ENCODE measurements at places on chromosomes 2 and 18. TPM values are rescaled to one million over a fixed set of nuclear protein-coding genes. Genes with fewer than 3 reads are reported as not detected.

GRCh38 chr2:149871091-149871885 lies 283.7 kb upstream of the MMADHC start:
- no peaks in the 10 kb centered on the region for H3K4me1 ChIP-seq
- H3K27ac ChIP-seq, result no peak overlapping the region
- no peaks in the 10 kb centered on the region for H3K36me3 ChIP-seq

The ANKRD23 gene
- total RNA-seq, result 1.7 TPM

- H3K36me3 ChIP-seq, result no peaks in the 10 kb centered on the region
- H3K4me3 ChIP-seq, result no peak overlapping the region
- no peak for DNase-seq
- no peak overlapping the region for H3K27ac ChIP-seq
- no peaks in the 10 kb centered on the region for H3K4me1 ChIP-seq
- H3K27me3 ChIP-seq, result no peaks in the 10 kb centered on the region
Observed at GRCh38 chr2:236526455-236527158, 43.0 kb upstream of the ACKR3 start.

- H3K4me1 ChIP-seq, result no peaks in the 10 kb centered on the region
- H3K4me3 ChIP-seq, result no peak overlapping the region
- DNase-seq, result no peak
- no peak overlapping the region for H3K27ac ChIP-seq
- no peaks in the 10 kb centered on the region for H3K36me3 ChIP-seq
- no peaks in the 10 kb centered on the region for H3K27me3 ChIP-seq
Observed at GRCh38 chr2:33392366-33392765, 84.1 kb upstream of the RASGRP3 start.

DNA sequence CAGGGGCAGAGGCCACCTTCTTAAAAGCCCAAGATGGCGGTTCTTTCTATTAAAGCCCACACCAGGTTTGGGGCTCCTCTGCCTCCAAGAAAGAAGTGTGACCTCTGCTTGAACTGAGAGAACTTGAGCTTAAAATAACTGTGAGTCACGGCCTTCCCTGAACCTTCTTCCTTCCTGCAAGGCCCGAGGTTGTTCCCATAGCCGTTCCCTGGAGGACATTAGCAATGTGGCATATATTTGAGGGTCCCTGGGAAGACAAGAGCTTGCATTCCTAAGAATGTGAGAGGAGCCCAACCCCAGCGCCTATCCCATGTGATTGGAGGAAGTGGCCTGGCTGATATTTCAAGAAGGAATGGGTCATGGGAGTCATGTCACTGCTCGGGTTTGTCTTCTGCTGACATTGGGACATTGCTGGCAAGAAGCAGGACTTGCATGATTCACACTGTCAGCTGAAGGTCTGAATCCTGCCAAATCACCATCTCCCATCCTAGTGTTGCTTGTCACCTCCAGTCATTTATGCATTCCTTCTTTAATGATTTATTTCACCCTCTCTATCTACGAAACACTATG lies 168.1 kb downstream of the TRIB2 start:
- H3K27me3 ChIP-seq, result no peaks in the 10 kb centered on the region
- no peaks in the 10 kb centered on the region for H3K36me3 ChIP-seq
- no peak overlapping the region for H3K27ac ChIP-seq
- H3K4me3 ChIP-seq, result no peak overlapping the region

- H3K4me1 ChIP-seq, result no peaks in the 10 kb centered on the region
- no peak for DNase-seq
- H3K27me3 ChIP-seq, result no peaks in the 10 kb centered on the region
- no peaks in the 10 kb centered on the region for H3K36me3 ChIP-seq
- no peak overlapping the region for H3K4me3 ChIP-seq
Observed at GRCh38 chr2:145652036-145652435, 1132.1 kb upstream of the ZEB2 start.

The CHRNG gene
- total RNA-seq, result not detected

- H3K27me3 ChIP-seq, result no peaks in the 10 kb centered on the region
- H3K4me1 ChIP-seq, result no peaks in the 10 kb centered on the region
- no peak overlapping the region for H3K4me3 ChIP-seq
- no peaks in the 10 kb centered on the region for H3K36me3 ChIP-seq
- no peak for DNase-seq
Observed at GRCh38 chr2:65551528-65551927, 119.1 kb upstream of the SPRED2 start.

- peaks cover 42% of the 10 kb centered on the region for H3K36me3 ChIP-seq
- no peak for DNase-seq
- peaks cover 6% of the 10 kb centered on the region for H3K4me1 ChIP-seq
- H3K27ac ChIP-seq, result no peak overlapping the region
- no peak overlapping the region for H3K4me3 ChIP-seq
Observed at GRCh38 chr2:201465524-201465971, 14.0 kb downstream of the STRADB start.

GRCh38 chr2:23698721-23699579 lies 228.0 kb downstream of the ATAD2B start:
- no peaks in the 10 kb centered on the region for H3K27me3 ChIP-seq
- H3K27ac ChIP-seq, result no peak overlapping the region
- peaks cover 23% of the 10 kb centered on the region for H3K36me3 ChIP-seq
- peaks cover 10% of the 10 kb centered on the region for H3K4me1 ChIP-seq
- no peak overlapping the region for H3K4me3 ChIP-seq

The SERPINB12 gene
- not detected for total RNA-seq

DNA sequence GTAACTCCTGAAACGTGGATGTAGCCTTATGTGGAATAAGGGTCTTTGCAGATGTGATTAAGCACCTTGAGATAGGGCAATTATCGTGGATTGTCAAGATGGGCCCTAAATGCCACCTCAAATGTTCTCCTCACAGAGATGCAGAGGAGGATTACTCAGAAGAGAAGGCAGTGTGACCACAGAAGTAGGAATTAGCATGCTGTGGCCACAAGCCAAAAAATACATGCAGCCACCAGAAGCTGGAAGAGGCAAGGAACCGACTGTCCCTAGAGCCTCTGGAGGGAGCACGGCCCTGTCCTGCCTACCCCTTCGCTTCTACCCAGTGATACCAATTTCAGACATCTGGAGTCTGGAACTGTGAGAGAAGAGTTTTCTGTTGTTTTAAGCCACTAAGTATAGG lies 47.3 kb upstream of the MGAT5 start:
- H3K27ac ChIP-seq, result no peak overlapping the region
- DNase-seq, result no peak
- no peaks in the 10 kb centered on the region for H3K27me3 ChIP-seq
- no peak overlapping the region for H3K4me3 ChIP-seq
- peaks cover 31% of the 10 kb centered on the region for H3K4me1 ChIP-seq

GRCh38 chr2:8432706-8433336 lies 249.0 kb upstream of the ID2 start:
- DNase-seq, result no peak
- H3K4me3 ChIP-seq, result no peak overlapping the region
- H3K36me3 ChIP-seq, result no peaks in the 10 kb centered on the region
- no peak overlapping the region for H3K27ac ChIP-seq

- H3K4me1 ChIP-seq, result no peaks in the 10 kb centered on the region
- DNase-seq, result no peak
- H3K27ac ChIP-seq, result no peak overlapping the region
- no peaks in the 10 kb centered on the region for H3K27me3 ChIP-seq
- H3K4me3 ChIP-seq, result no peak overlapping the region
Observed at GRCh38 chr2:160507464-160507863, 13.9 kb upstream of the RBMS1 start.

The CRYGC gene
- total RNA-seq, result not detected

GRCh38 chr2:188623995-188624643 lies 332.4 kb downstream of the GULP1 start:
- no peak overlapping the region for H3K4me3 ChIP-seq
- no peaks in the 10 kb centered on the region for H3K4me1 ChIP-seq
- no peaks in the 10 kb centered on the region for H3K27me3 ChIP-seq

DNA sequence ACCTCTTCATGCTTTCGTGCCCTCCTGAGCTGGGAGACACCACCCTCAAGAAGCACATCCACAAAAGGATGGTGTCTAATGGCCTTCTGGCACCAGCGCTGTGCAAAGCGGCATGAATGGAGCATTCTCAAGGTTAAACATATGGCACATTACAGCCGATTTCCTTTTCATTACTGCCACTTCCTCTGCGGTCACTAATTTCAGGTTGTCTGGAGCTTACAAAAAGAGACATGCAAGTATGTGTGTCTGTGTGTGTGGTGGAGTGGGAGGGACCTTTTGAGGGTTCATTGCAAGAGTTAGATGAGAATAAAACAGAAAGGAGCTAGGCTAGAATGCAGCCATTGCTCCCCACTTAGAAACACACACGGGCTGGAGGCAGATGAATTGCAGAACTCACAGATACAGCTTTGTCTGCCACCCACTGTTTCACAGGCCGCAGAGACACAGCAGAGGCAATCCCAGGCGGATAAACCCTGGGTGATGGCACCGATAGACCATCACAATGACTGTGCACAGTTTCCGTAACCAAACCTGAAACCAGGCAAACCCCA lies 76.0 kb downstream of the TGIF1 start:
- H3K27ac ChIP-seq, result no peak overlapping the region
- no peak for DNase-seq
- no peaks in the 10 kb centered on the region for H3K36me3 ChIP-seq
- no peaks in the 10 kb centered on the region for H3K27me3 ChIP-seq
- H3K4me1 ChIP-seq, result no peaks in the 10 kb centered on the region
